ENCODE measurements at places on chromosomes 3 and 15.

DNA sequence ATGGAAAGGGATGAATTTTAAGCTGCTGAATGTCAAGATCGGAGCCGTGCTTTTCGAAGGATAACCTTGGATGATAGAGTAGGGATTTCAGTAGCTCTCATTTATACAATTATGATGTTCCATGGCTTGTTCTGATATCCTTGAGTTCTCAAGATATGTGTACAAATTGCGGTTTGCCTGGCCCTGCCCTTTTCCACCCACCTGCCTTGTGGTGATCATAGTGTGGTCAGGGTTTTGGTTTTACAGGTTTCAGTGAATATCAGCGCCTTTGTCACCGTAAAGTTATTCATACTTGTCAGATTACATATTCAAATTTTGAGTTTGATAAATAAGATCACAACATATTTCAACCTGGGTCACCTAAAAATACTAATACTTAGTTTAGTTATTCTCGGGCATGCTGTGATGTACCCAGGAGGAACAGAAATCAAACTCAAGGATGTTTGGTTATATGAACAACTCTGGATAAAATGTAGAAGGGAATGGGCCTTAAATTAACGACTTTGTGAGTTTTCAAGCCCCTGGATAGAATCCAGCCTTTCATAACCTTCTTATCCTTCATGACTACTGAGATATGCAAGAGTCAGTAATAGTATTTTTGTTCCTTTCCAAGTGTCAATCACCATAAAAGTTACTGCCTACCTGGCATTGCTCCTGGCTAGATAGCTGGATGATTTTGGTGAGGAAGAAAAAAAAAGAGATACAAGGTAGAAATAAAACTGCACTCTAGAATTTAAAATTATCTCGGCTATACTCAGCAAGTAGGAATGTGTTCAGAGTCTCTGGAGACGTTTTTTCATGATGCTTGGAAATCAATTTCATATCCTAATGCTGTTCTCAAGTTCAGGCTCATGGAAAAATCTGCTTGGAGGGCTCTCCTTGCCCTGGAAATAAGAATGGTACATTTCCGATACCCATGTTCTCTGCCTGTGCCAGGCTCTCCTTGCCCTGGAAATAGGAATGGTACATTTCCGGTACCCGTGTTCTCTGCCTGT lies 209.2 kb upstream of the TPRG1 start:
- DNase-seq, result no peak

DNA sequence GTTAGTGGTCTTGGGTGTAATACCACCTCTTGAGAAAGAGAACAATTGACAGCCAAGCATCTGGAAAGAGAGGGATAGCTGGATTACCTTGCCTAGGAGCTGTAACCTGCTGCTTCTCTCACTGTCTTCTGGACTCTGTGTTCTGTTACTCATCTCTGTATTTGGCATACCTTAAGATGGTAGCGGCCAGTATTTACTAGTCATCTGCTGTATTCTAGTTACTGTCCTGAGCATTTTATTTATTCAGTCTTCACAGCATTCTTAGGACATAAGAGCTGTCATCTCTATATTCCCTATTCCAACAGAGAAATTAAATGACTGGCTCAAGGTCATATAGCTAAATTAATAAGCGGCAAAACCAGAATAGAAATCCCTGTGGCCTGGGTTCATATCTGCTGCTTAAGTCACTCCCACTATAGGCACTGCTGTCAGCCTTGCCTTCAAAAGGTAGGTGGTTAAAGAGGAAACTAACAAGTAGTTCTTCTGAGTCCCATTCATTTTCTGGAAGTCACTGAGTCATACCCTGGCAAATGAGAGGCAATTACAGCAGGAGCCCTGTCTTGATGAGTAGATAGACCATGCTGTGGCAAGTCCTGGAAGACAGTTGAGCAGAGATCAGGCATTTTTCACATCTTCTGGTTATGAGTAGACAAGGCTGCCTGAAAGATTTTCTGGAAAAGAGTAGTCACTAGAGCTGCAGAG lies 68.2 kb downstream of the RAB7A start:
- no peak for DNase-seq

DNA sequence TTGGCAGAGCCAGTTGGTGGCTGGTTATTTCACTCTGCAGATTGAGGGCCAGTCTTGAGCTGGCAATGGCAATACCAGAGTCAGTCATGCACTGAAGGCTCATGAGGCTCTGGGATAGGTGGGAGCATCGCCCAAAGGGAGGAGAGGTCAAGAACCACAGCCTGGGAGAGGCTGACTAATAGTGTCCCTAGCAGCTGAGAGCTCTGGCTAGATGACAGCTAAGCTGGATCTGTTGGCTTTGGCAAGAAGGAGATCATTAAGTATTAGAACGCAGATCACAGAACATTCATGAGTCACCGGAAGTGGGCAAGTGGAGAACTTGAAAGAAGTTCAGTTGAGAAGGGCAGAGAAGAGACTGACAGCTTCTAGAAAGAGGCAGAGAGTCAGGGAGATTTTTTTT lies 521.1 kb downstream of the NR2F2 start:
- no peak for DNase-seq

DNA sequence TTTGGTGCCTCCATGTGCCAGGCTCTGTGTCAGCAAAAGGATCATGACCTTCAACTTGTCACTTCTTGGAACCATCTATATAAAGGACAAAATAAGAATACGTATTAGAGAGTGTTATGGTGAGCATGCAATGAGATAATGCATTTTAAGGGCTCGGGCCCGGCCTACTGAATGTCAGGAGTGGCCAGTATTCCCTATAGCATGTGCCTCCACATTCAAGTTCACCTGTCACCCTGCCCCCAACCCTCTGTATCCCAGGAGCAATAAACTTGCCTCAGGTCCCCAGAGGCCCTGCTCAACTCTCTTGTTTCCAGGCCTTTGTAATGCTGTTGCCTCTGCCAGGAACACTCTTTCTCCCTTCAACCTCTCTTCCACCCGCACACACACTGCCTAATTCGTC lies 90.2 kb upstream of the SLC6A11 start:
- no peak for DNase-seq

GRCh38 chr3:54073386-54073785 lies 49.0 kb upstream of the CACNA2D3 start:
- DNase-seq, result no peak

DNA sequence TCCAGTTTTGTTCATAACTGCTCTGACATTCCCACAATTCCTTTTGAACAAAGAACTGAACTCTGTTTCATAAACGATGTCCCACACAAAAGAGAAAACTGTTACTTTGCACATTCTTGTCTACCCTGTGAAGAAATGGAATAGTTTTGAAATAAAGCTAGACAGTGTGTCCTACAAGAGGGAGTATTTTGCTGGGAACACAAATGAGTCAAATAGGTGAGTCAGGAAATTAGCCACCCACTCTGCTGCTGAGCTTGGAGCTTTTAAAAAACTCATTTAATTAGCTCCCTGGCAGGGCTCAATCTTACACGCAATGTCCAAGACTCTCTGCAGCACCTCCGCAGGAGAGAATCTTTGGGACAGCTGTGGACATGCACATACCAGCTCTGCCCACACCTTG lies 193.4 kb downstream of the SLC9A9 start:
- DNase-seq, result no peak

DNA sequence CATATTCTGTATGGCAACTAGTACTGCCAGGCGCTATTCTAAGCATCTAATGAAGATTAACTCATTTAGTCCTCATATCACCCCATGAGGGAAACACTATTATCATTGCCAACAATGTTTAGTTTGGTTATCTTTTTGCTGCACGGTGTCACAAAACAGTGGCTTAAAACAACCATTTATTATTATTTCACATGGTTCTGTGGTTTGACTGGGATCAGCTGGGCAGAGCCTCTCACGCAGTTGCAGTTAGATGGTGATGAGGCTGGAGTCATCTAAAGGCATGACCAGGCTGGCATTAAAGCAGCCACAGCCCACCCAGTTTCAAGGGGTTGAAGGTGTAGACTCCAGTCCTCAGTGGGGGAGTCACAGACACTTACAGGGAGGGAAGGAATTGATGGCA lies 32.8 kb upstream of the RASA2 start:
- no peak for DNase-seq

GRCh38 chr3:99891610-99892285 lies 74.1 kb downstream of the CMSS1 start:
- DNase-seq, result no peak

GRCh38 chr15:60000824-60001609 lies 3.1 kb upstream of the FOXB1 start:
- no peak for DNase-seq

DNA sequence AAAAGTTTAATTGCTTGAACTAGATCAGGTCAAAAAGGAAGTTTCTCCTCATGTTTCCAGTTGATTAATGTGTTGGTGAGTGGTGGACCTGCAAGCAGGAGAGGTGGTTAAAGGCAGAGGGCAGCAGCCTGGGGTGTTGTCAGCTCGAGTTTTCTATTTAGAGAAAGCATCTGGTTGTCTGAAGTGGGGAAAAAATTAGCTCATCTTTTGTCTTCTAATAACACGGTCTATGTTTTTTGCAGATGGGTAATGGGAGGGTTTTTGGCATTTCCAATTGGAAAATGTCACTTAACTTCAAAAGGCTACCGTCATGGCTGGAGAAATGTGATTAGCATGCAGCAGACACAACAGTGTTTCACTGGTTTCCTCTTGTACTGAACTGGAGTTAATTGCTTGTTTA lies 122.6 kb downstream of the ITPR1 start:
- DNase-seq, result no peak

- DNase-seq, result no peak
Observed at GRCh38 chr3:113556316-113556945, 24.1 kb downstream of the SIDT1 start.

DNA sequence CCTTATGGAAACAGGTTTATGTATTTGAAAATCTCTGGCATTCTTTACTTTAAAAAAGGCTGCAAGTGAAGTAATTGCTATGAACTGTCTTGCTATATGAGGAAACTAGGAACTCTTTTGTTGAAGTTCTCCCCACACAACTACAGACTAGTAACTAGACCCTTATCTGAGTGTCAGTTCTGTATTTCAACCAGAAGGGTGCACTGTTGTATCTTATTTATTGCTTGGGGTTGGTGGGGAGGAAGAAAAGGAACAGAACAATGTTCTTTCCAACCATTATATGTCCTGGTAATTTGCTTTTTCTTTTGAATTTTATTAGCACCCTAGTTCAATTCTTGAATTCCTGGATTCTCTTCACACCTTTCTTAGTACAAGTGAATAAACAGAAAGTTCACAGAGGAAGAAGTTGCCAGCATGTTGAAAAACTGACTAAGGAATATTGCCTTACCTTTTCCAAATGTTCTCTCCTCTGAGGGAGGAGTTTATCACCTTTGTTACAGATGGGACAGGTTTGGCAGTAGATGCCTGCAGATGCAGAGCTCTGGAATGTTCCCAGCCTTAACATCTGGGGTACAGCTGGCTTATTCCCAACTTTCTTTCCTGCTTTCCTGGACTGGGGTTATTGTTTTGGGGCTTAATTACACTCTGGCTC lies 162.4 kb upstream of the CFAP20DC start:
- no peak for DNase-seq

- DNase-seq, result no peak
Observed at GRCh38 chr3:146770301-146770700, 165.2 kb upstream of the PLSCR5 start.

- no peak for DNase-seq
Observed at GRCh38 chr3:39573392-39573791, 105.9 kb downstream of the MOBP start.

DNA sequence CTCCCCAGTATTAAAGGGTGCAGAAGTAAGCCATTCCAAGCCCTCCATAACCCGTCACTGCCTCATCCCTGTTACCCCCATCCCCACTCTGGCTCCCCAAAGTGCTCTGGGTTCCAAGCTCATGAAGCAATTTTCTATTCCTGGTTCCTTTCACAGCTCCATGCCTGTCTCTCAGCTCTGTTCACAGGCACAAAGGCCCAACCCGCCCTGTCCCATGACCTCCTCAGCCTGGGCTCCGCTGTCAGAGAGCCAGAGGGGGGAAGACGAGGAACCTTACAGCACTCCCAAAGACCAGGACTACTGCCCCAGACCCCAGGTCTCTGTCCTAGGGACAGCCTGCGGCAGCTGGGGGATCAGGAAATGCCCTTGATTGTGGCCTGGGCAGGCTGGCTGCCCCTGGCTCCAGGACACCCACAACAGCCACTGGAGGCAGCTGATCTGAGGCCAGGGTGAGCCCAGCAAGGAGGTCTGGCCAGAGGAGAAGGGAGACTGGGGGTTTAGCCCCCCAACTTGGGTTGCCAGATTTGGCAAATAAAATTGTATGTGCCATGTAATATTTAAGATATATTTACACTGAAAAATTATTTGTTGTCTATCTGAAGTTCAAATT lies 43.2 kb upstream of the LINGO1 start:
- no peak for DNase-seq

DNA sequence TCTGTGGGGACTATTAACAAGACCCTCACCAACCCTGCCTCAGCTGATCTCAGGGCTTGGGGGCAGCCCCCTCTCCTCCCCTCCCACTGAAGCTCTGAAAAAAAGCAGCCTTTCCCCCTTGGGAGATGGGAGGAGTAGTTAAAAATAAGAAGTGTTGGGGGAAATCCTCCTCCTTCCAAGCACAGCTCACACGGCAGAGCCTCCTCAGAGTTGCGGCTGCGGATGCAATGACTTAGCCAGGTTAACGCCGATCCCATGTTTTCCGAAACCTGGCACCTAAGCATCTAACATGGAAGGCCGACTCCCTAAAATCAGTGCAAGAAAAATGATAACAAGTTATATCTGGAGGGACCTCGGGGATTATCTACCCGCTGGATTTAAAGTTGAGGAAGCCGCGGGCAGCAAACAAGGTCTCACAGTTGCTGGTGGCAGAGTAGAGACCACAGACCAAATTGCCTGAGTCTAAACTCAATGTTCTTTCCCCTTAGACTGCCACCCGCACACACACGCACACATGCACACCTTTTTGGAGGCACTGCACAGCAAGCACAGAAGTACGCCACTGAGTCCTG lies 1.1 kb upstream of the TPM1 start:
- no peak for DNase-seq

GRCh38 chr15:81170511-81170910 lies 26.2 kb upstream of the IL16 start:
- DNase-seq, result no peak

GRCh38 chr3:143465666-143466065 lies 346.1 kb downstream of the CHST2 start:
- DNase-seq, result no peak

DNA sequence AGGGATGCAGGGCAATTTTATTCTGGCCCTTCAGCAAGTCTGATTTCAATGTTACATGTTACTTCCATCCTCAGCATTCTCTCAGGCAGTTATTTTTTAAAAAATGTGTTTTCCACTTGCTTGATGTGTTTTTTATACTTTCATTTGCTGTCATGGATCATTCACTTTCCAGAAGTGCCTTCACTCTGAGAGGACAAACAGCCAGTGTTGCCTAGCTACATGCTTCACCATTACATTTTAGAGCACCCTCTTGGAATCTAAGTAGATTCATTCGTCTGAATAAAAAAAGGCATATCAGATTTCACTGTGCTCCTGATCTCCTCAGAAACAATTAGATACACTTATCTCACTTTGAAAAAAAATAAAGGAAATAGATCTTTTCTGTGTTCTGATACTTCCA lies 93.6 kb upstream of the POU1F1 start:
- DNase-seq, result no peak

- DNase-seq, result no peak
Observed at GRCh38 chr15:81950841-81951414, 94.9 kb downstream of the MEX3B start.
